ENCODE measurements at places on chromosomes 6 and 20.

GRCh38 chr20:32761831-32762753 lies at the start of gene DNMT3B:
DNMT3B (plus strand) TSS chr20:32762385; CDS start chr20:32780324, 17,939 bp downstream.
- peak; percentile 68 for DNase-seq

DNA sequence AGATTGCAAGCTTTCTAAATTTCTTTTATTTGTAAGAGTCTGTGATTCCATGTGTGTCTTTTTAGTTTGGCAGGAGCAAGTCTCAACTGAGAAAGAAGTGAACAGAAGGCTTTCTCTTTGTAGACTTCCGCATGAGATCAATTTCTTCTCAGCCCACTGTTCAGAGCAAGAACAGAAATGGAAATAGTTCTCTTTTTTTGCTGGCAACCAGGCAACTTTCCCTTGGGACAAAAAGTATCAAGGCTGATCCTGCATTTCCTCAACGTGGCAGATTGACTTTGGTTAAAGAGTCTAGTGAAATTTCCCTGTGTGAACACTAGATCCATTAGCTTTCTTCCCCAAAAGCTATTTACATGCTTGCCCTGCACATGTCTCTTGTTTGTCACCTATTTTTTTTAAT lies 46.8 kb upstream of the JAG1 start:
- no peak for DNase-seq

GRCh38 chr6:158654498-158654897 lies 4.6 kb downstream of the SYTL3 start:
- no peak for DNase-seq

GRCh38 chr6:166815629-166816028 lies 140.7 kb downstream of the RNASET2 start:
- no peak for DNase-seq

DNA sequence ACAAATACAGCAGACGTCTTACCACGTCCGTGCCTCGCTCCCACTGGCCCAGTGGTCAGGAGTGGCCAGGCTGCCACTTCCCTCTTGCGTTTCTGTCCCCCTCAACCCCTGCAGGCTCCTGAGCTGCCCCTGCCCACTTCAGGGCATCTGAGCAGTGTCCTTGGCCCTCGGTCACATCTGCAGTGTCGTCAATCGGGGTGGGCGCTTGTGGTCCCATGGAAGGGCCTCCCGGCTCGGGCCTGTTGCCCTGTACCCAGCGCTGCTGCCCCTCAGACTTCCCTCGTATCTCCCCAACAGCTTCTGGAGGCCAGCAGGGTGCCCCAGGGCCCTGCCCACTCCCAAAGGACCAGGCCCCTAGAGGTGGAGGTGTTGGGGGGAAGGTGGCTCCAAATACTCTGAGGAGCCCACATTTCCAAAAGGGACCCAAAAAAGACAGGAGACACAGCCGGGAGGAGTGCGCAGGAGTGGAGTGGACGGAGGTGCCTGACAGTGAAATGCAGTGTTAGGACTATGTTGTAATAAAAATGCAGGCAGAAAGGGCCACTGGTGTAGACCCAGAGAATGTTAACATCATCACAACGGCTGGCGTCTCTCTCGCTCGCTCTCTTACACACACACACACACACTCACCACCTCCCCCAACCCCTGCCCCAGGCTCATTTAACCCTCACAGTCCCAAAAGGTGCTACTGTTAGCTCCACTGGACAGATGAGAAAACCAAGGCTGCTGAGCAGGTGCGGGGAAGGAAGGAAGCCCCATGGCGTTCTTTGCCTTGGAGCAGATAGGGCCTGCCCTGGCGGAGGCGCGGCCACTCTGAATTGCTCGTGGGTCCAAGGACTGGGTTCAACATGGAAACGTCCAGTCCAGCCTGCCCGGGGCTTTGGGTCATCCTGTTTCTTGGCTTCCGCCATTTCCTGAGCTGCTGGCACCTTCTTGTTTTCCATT lies 343.9 kb downstream of the ZFAND3 start:
- DNase-seq: no peak

GRCh38 chr6:167668019-167668753 lies 158.5 kb upstream of the AFDN start:
- DNase-seq: no peak

- no peak for DNase-seq
Measured at GRCh38 chr6:109300874-109301273, 81.4 kb downstream of the CD164 start.

- DNase-seq: no peak
Measured at GRCh38 chr6:68740828-68741500, 105.9 kb downstream of the ADGRB3 start.

GRCh38 chr6:43814865-43815264 lies 44.9 kb downstream of the VEGFA start:
- DNase-seq: no peak

DNA sequence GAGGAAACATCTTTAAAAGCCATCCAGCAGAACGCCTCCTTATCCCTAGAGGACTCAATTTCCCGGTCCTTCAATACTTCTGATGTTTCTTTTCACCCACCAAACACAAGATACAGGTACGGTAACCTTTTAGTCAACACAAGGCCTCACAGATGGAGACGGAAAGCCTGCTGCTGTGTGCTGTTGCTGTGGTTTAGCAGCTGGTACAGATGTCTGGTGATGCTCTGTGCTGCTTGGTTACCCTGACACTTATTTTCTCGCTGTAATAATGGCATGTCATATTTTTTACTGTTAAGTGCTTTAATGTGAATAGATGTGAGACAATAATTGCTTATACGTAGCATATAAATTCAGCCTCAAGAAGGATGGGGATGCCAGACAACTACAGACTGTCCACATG lies 25.3 kb downstream of the GMDS start:
- no peak for DNase-seq

DNA sequence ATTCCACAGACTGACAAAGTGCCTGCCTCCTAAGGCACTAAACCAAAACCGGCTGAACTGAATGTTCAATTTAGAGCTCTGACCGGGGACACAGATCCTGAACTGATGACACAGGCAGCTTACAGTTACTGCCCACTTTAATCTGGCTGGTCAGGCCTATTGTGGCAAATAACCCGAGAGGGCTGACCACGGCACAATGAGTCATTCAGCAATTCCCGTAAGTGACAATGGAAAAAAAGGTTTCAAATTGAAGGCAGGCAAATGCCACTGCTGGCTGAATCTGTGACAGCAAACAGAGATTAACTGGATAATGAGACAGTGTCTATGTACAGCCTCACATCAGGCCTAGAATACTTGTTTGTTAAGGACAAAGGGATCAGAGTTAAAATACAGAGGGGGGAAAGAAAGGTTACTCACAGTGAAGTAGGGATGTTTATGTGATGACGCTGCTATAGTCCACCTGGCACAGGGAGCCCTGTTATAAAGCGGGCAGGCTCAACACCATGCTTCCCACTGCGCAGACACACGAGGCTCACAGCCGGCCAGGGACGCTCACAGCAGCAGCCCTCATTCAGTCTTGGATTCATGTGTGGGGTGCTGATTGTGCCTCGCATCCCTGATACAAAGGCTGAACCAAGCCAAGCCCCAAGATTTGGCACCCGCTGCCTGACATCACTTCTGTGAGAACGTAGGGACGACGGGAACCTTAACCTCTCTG lies 54.4 kb downstream of the RTN4IP1 start:
- DNase-seq: no peak

- DNase-seq: no peak
Measured at GRCh38 chr6:44010411-44011349, 116.6 kb downstream of the MRPL14 start.

DNA sequence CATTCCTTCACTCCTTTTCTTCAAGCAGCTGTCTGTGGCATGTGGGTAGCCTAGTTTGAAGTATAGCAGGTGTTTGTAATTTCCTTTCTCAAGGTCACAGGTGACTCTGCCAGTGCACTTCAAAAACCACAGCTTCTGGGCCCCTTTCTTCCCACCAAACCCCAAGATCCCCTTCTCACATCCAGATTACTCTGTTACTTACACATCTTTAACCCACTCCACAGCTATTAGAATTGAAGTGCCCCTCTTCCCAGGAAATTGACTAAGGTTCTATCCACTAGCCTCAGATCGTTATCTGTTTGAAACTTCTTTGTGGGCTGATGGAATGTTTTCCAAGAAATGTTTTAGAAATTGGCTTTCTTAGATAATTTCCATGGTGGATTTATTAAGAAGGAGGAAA lies 150.8 kb downstream of the AHI1 start:
- no peak for DNase-seq

GRCh38 chr6:15501826-15502445 lies 160.9 kb downstream of the DTNBP1 start:
- no peak for DNase-seq

DNA sequence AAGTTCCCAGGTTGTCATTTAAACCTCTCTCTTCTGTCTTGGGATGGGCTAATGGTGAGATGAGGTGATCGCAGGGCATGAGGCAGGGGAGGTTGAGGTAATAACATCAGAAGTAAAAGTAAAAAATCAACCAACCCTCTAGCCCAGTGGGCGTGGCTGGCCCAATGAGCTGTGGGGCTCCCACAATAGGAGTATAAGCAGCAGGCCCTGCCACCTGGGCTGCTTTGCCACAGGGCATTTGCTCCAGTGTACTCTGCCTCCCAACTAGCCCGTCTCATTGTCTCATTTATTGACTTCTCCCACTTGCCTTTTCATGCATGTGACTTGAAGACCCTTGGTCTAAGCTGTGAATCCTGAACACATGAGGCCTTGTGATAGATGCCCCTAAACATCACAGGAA lies 62.8 kb downstream of the PHACTR3 start:
- no peak for DNase-seq

DNA sequence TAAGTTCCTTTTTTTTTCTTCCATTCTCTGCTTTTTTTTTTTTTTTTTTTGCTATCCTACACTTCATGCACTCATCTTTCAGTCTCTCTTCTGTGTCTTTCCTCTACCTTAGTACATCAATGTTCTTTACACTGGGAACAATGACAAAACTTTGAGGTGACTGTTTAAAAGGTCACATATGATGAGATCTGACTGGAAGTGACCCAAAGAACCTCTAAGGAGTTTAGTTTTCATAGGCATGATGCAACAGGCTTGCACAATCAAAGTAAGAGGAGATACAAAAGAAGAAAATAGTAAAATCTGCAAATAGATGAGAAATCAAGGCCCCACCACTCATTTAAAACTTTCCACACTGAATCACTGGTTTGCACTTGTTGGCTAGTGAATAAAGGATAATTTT lies 840.8 kb downstream of the TBC1D32 start:
- DNase-seq: no peak

DNA sequence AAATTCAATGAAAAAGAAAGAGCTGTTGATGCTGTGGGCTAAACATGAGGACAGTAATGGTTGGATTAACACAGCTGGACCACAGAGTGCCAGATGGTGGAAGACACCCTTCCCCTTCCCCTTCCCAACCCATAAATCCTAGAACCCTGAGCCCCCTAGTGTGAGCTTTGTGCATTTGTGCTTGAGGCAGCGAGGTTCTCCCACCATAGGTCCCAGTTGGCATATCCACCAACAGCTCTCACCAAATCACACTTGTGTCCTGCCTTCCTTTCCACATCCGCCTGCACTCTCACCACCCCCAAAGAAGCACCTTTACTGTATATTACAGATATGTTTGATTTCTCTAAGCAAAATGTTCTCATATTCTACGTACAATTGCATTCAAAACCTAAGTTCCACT lies 32.8 kb upstream of the HBS1L start:
- no peak for DNase-seq

DNA sequence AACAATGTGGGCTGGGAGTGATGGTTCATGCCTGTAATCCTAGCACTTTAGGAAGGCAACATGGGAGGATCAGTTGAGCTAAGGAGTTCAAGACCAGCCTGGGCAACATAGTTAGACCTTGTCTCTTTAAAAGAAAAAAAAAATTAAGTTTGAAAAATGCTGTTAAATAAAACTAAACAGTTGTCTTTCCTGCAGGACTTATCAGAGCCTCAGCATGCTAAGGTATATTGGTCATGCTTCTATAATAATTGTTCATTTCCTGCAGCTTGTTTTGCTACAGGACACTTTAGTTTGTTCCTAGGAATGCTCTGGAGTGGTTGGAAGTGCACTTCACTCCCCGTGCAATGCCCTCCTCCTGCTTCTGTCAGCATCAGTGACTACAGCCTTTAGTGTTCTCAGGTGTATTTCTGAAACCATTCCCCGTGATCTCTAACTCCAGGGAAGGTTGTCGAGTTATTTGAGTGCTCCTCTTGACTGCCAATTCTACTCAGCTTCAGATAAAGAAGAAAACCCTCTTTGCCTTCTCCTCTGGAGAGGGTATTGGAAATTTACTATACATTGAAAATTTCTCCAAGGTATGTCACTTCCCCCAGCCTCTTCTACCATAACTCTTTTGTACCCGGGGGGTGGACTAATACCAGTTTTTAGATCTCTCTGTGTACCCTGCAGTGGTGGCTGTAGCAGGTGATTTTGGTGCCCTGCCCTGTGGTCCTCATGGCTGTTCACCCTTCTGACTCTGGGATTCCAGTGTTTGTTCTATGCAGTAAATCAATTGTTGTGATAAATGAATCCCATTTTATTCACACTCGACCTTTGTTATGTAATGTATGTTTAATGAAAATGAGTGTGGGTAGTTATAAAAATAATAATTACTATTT lies 33.8 kb downstream of the NHLRC1 start:
- no peak for DNase-seq

- DNase-seq: no peak
Measured at GRCh38 chr6:157443066-157443800, 62.2 kb downstream of the ZDHHC14 start.

- no peak for DNase-seq
Measured at GRCh38 chr6:107624541-107624940, 134.6 kb downstream of the SOBP start.

DNA sequence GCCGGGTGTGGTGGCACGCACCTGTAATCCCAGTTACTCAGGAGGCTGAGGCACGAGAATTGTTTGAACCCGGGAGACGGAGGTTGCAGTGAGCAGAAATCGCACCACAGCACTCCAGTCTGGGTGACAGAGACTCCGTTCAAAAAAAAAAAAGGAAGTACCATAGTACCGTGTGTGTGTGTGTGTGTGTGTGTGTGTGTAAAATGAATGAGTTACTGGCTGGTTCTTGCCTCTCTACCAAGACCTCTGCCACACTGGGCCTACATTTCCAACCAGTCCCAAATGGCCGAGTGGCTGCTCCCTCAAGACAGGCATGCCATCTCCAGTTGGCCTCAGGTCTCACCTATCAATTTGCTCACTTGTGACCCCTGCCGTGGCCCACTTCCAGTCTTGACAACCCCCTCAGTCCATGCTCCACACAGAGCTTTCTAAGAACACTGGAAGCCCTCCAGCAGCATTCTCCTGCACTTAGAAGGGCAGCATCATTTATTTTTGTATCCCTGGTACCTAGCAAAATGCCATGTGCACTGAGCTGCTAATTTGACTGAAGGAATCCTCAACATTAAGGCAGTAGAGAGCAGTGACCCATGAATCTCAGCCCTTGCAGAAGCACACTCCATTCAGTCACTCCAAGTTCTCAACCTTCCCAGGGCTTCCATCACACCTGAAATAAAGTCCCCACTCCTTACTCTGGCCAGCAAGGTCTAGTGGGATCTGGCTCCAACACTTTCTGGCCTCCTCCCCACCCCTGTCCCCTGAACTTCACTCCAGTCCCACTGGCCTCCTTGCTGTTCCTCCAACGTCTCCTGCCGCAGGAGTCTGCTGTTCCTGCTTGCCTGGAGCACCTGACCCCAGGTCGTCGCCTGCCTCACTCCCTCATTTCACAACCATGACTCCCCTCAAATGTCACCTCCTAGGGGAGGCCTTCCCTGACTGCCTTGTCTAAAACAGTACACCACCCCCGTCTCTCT lies 29.9 kb downstream of the COX4I2 start:
- no peak for DNase-seq

All from T-helper 17 cell (primary cell).